ENCODE measurements at places on chromosomes 6 and 20. TPM values are rescaled to one million over a fixed set of nuclear protein-coding genes. Genes with fewer than 3 reads are reported as not detected.

- peak; percentile 71 for DNase-seq
Observed at GRCh38 chr20:32483351-32484224, 101.5 kb downstream of the NOL4L start.

DNA sequence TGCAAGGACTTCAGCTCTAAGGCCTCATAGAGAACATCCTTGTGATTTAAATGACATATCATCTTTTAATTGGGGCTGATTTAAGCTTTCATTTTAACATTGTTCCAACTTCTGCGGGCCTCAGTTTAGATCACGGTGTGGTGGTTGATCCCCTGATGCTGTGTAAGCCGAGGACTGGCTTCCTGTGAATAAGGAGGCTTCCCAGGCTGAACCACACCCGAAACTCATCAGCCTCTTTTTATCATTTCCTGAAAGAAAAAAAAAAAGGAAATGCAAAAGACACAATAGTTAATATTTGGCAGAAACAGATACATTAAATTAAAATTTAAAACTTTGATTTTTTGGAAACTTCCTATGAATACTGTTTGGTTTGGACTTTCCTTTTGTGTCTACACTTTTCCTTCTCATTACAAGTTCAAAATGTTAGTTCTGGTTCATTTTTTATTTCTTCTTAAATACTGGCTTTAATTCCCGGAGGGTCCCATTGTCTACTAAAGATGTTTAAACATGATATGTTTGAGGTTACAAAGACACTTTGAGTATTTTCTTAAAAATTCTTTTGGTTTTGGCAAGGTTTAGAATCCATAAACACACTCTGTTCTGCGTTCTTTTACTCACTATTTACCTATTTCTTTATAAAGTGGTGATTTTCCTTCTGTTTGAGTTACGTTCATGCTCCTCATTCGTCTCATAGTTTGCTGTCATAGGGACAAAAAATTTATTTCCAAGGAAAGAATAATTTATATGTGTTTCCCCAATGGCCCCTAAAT lies 230.0 kb upstream of the SULF2 start:
- no peak for DNase-seq

- DNase-seq = no peak
Observed at GRCh38 chr6:144075875-144076274, 19.5 kb downstream of the SF3B5 start.

DNA sequence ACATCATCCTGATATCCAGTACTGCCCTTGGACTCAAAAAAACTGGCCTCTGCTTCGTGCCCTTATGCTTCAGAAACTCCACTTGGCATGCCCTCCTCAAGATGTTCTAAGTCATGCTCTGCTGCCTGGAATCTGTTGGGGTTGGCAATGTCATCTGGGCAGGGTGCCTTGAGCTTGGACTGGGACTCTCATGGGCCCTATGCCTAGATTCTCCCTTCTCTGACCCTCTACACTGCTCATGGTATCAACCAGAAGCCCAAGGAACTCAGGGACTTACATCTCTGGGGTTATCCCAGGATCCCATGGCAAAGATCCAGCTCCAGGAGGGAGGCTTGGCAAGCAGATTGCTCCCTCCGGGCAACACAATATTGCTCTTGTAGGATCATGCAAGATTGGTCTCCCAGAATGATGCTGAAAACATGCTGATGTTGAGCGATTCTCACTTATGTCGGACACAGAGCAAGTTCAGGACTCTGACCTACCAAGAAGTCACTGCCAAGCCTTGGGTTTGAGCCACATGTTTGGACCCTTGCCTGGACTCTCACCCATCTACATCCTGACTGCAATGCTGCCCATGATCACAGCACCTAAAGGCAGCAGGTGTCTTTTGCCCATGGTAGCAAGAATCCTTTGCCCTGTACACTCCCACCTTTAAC lies 88.8 kb downstream of the ADAT2 start:
- no peak for DNase-seq

DNA sequence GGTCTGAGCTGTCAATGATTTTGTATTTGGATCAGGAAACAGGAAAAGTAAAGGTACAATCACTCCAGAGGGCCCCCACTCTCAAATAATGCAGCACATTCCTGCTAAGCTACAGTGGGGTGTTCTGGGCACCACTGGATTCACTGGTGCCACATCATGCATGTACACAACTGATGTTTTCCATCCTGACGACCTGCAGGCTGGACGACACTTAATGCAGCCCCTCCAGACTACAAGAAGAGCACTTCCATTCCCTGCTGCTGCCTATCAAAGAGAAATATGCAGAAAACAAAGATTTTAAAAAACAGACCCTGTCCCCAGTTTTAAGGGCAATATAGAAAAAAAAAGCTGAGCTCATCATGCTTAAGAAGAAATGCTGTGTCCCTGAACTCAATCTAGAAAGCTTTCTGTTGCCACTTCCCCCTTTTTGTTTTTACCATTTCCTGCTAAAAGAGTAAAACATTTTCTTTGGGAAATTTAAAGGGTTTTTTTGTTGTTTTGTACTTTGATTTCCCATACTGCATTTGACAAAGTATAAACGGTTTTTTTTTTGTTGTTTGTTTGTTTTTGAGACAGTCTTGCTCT lies 35.5 kb downstream of the ABHD12 start:
- DNase-seq = no peak

DNA sequence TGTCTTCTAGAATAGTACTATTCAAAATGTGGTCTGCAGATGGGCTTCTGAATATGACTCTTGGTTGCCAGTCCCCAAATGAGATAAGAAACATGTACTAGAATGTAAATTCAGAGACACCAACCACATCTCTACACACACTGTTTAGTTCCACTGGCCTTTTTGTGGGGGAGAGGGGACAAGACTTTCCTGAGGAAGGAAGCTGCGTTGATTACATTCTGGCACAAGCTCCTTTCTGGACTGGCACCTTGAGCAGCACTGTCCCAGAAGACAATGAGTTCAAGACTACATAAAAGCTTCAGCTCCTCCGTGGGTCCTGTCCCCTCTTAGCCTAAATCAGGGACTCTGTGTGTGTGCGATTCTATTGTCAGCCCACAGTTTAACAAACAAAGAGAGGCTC lies 6.9 kb upstream of the IYD start:
- DNase-seq = no peak

- no peak for DNase-seq
Observed at GRCh38 chr20:14800707-14801425, 463.5 kb upstream of the FLRT3 start.

GRCh38 chr20:35768731-35769664 lies 2.8 kb upstream of the PHF20 start:
- peak; percentile 51 for DNase-seq

DNA sequence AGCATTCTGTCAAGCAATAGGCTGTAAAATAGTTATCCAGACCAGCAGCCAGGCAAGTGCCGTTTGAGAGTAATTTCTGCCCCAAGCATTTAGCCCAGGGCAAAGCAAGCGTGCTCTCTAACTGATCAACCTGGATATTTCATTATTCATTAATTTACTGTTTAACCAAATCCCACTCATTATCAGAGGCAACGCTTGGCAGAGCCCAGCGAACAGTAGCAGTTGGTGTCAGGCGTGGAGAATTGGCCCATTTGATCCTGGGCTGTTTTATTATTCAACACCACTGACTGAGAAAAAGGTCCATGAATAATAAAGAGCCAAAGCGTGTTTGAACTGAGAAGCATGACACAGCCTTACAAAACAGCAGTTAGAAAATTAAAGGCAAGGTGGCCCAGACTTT lies 35.3 kb downstream of the TFAP2B start:
- DNase-seq = no peak

DNA sequence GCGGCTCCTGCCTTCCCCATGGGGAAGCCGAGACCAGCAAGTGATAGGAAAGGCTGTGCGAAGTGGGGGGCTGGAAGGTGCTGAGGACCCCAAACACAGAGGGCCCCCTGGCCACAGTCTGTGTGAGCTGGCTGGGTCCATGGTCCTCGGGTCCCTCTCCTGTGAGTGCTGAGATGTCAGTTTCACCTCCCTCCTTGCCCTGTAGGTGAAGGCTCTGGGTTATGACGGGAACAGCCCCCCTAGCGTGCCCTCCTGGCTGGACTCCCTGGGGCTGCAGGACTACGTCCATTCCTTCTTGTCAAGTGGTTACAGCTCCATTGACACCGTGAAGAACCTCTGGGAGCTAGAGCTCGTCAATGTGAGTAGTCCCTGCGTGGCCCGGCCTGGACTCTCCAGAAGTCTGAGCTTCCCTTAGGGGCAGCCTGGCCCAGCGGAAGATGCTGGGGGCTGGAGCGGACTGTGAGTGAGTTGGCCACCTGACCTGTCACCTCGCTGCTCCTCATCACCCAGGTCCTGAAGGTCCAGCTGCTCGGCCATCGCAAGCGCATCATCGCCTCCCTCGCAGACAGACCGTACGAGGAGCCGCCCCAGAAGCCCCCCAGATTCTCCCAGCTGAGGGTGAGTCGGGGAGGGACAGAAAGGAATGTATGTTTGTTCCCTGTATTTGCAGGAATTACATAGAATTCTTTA lies 61.7 kb downstream of the TCP11 start:
- DNase-seq = no peak

DNA sequence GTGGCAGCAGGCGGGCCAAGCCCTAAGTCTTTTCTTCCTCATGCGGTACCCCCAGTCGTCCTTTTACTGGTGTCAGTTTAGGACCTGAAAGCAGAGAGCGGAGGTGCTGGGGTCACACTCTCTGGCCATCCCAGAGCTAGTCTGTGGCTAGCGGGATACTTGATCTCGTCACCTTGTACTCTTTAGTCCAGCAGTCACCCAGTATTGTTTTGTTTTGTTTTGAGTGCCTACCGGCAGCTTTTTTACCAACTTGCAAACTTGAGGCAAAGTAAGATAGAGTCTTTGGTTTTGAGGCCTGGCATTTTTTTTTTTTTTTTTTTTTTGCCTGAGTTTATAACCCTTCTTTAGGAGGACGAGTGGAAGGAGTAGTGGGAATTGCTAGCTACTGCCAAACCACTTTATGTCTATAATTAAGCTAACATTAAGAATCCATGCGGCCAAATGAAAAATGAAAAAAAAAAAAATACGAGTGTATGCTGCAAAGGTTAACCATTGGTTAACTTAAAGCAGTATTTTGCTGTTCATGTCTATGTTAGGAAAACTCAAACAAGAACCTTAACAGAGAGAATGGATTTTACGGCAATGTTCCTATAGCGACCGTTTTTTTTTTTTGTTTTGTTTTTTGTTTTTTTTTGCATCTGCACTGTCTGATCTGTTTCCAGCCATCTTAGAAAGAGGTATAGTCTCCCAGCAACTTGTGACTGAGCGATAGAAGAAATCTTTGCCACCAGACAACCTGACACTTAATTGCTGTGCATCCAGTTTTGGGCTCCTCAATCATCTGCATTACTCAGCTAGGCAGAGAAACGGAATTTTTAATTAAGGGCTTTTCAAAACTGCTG lies 56.9 kb downstream of the FAM217A start:
- DNase-seq = no peak

GRCh38 chr6:117399126-117399525 lies 26.6 kb downstream of the ROS1 start:
- no peak for DNase-seq

DNA sequence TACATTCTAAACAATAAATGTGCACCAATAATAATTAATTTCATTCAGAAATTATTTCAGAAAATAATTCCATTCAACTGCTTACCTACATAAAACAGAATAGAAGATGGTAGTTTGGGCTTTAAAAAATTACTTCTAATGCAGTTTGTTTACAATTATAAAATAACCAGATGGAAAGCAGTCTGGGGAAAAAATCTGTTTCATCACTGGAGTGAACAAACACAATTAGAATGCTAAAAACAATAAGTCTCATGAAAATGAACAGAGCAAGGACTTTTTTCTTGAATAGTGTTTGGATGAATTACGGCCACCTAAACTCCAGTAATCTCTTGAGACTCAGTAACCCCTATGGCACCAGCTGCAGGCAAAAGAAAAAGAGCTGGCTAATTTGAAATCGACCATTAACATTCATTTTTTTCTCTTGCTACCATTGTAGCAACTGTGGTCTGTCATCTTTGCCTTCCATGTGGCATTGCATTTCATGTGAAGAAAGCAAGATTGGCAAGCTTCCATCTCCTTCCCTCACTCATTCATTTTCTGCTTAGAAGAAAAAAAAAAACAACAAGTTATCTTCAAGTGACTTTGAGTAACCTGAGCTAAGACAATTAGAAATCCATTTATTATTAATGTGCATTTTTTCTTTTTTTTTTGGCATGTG lies 88.4 kb upstream of the CEP85L start:
- no peak for DNase-seq

DNA sequence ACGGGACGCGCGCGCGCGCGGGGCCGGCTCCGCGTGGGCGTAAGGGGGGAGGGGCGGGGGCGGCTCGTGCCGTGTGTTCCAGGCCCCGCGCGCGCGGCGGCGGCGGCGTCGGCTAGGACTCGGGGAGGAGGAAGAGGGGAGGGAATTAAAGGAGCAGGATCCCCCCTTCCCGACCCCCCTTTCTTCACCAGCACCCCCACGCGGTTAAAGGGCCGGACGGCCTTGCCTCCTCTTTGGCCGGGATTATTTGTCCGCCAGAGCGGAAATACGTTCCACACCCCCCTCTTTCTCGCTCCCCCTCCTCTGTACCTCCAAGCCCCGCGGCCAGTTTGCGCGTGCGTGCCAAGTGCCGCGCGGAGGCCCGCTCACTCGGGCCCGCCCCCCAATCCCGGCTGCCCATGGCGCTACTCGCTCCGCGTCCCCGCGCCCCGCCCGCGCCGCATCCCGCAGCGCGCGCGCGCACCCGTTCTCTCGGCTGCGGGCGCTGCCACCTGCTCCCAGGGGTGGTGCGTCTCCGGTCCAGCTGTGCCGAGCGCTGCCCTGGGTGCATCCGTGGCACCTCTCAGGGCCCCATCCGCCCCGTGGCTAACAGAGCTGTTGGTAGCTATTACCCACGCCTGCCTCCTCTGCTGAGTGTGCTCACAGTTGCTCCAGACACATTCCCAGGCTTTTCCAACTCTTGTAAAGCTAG lies at the start of gene ZBTB12:
TSS of gene ZBTB12 (minus strand) at position 134 of the 691 bp plus-strand sequence. CDS start 781 bp downstream, outside the sequence.
- DNase-seq = peak; percentile 93

DNA sequence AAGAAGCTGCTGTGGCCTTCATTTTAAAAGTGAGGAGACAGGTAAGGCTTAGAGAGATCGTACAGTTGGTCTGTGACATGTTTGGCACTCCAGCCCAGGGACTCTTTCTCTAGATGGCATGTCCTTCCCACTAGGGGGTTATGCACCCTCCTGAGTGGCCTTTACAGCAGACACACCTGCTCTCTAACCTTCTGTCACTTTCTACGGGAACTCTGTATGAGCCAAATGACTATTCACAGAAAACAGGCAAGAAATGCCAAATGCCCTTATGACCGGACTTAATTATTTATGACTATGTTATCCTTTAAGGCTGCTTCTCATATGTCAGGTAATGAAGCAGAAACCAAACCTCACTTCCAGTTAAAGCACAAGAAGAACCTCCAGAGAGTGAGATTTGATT lies 91.2 kb downstream of the MAP3K5 start:
- no peak for DNase-seq

GRCh38 chr20:9807136-9807535 lies 31.7 kb downstream of the PAK5 start:
- no peak for DNase-seq

NEDD9 gene
- total RNA-seq = 110 TPM

PRR18 gene
- not detected for total RNA-seq

SLC22A3 gene
- total RNA-seq = not detected

CRISP2 gene
- total RNA-seq = not detected

RIPPLY2 gene
- total RNA-seq = not detected

TRIM31 gene
- not detected for total RNA-seq

RHAG gene
- total RNA-seq = not detected

ULBP2 gene
- total RNA-seq = 2.4 TPM

MUCL3 gene
- not detected for total RNA-seq
